ENCODE measurements at places on chromosomes 5 and 9.

DNA sequence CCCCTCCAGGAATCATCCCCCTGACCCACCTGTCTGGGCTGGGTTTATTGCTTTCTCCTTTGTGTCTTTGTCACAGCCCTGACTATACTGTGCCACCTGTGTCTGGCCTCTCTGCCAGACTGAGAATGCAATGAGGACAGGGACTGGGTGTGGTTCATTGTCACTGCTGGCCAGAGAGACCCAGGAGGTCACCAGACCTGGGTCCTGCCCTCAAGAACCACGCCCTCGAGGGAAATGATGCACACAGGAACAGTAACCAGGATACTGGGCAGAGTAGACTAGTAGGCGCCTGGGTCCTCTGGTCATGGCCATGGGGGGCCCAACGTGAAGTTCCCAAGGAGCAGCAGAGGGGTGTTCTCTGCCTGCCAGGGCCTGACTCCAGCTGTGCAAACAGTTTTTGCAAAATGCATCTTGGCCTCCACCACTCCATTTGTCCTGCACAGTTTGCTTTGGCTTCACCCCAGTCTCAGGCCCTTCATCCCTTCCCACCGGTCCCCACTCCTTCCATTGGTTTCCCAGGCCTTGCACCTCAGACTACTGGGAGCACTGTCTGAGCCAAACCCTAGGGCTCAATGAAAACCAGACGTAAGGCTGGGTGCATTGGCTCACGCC, 17.8 kb downstream of the RGS3 start:
- no peak for DNase-seq

GRCh38 chr5:143059976-143060765, 290.0 kb downstream of the ARHGAP26 start:
- DNase-seq: no peak

DNA sequence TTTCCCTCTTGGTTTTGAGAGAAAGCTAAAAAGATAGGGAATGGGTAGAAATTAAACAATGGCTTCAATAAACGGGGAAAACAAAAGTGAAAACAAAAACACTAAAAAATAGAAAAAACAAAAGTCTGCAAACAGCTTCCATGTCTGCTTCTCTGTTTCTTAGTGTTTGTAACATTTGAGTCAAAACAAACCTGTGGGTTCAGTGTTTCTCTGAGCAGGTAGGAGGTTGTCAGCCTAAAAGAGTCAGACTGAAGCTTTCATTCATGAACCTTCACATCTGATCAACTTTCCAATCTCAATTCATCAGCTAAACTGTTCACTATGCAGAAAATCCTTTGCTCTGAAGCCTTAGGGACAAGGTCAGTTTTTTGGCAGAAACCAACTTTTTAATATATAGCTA, 102.5 kb upstream of the ADAMTS16 start:
- DNase-seq: no peak

DNA sequence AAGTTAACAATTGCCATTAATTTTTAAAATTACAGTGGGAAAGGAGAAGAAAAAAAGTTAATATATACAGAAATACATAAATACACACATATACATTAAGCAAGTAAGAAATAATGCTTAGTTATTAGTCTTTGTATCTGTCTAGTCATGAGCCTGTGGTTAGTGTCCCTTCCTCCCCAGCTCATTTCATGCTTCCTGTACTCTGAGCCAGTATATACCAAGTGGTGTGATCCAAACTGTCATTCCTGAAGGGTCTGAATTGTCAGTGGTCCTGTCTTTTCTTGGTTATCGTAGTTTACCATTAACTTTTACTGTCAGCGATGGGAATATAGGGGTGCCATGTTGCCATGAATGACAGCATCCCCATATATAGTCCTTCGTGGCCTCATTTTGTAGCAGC, 24.2 kb upstream of the STOM start:
- no peak for DNase-seq

Data from esophagus muscularis mucosa (tissue), 4 donors.